ENCODE measurements at places on chromosomes 16 and 17.
A peak's percentile ranks its signal among the peaks of the same experiment; 100 is the strongest.

DNA sequence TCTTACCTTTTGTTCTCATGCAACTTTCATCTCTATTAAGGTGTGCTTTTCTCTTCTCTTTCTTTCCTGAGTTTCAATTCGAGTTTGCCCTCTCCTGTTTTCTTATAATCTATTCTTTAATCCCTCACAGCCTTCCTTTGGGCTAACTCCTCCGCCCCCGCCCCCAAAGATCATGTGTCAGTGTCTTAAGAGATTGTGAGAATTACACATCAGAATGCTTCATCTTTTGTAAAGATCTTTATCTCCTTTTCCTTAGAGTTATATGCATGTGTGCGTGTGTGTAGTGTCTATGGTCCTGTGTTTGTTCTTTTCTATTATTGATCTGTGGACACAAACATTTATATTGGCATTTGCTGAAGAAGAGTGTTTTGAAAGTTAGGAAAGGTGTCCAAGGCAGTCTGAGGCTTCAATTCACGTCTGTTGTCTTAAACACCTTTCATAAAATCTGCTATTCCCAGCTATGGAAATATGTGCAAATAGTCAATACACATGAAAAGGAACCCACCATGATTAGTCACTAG is 6.1 kb upstream of the ALDH3A2 start:
- DNase-seq, result no peak

GRCh38 chr17:5785867-5786509 is 201.7 kb upstream of the NLRP1 start:
- DNase-seq, result no peak

DNA sequence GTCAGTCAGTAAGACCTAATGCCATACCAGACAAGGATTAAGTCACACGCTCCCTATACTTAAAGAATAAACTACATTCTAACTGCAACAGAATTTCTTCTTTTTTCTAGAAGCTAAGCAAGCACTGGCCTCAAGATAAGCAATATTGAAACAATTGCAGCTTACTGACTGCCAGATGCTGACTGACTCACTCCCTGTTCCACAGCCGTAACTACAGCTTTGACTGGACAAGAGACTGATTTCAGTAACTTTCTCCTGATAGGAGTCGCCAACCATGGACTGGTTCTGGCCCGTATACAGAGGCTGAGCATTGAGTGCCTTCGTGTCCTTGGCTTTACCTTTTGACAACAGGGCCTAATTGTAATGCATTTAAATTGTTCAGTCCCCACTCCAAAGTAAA is 67.9 kb downstream of the TRIM37 start:
- no peak for DNase-seq

GRCh38 chr17:305090-305976 is 47.3 kb downstream of the RPH3AL start:
- no peak for DNase-seq

DNA sequence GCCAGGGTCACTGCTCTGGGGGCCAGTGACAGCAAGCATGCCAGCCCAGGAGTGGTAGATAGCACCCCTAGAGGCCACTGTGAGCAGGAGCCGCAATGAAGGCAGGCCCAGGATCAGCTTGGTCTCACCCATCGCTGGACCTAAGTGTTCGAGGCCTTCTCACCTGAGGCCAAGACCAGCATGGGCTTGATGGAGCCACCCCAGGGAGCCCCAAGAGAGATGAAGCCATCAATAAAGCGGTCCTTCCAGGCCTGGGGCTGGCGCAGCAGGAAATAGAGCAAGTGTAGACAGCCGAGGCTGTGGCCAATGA is 1.8 kb downstream of the LCAT start:
- DNase-seq, result peak; percentile 42

- no peak for DNase-seq
Measured at GRCh38 chr16:82093666-82094300, 58.7 kb downstream of the HSD17B2 start.

DNA sequence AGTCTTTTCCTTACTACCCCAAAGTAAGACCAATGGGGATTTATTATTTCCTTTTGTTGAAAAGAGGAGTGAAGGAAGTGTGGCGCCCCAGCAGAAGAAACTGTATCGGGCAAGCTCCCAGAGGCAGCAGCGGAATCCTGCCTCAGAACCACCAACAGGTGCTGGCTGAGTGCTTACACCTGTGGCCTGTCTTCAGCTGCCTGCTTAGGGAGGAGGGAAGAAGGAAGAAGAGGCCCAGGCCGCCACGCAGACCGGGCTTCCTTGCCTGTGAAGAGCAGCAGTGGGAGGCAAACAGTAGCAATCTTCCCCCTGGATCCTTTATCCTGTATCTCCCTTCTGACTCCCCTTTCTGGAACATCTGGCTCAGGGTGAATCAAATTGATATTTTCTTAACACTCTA is 134.7 kb downstream of the AATF start:
- DNase-seq, result no peak

- DNase-seq, result peak; percentile 34
Measured at GRCh38 chr17:19371259-19372010, 6.9 kb upstream of the MAPK7 start.

GRCh38 chr17:83159204-83160049 is 80.0 kb downstream of the METRNL start:
- DNase-seq, result no peak

DNA sequence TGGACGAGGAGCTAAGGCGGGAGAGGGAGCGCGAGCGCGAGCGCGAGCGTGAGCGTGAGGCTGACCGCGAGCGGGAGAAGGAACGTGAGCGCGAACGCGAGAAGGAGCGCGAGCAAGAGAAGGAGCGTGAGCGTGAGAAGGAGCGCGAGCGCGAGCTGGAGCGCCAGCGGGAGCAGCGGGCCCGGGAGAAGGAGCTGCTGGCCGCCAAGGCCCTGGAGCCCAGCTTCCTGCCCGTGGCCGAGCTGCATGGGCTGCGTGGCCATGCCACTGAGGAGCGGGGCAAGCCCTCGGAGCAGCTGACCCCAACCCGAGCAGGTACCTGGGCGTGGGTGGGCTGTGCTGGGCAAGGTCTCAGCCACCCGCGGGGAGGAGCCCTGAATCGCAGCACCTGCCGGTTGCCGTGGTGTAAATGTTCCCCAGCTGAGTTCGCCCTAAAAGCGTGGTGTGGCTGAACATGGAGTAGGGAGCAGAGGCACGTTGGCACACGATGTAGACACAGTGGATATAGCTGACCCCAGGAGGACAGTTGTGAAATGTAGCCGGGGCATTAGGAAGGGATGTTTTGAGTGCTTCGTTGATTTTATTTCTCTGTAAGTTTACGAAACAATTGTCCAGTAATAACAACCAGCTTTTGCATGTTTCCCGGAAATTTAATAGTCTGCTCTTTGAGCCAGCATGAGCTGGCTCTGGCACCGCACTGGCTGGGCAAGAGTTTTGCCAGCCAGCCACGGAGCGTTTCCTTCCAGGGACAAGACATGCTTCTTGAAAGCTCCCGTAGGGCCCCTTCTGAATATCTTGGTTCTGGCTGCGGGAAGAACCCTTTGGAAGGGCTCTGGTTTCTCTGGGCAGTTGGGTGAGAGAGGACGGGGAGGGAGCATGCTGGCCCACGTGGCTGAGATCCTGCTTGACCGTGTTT is 32.1 kb downstream of the GINS2 start:
- DNase-seq, result no peak

GRCh38 chr17:37360632-37361031 is 15.2 kb upstream of the C17orf78 start:
- no peak for DNase-seq

DNA sequence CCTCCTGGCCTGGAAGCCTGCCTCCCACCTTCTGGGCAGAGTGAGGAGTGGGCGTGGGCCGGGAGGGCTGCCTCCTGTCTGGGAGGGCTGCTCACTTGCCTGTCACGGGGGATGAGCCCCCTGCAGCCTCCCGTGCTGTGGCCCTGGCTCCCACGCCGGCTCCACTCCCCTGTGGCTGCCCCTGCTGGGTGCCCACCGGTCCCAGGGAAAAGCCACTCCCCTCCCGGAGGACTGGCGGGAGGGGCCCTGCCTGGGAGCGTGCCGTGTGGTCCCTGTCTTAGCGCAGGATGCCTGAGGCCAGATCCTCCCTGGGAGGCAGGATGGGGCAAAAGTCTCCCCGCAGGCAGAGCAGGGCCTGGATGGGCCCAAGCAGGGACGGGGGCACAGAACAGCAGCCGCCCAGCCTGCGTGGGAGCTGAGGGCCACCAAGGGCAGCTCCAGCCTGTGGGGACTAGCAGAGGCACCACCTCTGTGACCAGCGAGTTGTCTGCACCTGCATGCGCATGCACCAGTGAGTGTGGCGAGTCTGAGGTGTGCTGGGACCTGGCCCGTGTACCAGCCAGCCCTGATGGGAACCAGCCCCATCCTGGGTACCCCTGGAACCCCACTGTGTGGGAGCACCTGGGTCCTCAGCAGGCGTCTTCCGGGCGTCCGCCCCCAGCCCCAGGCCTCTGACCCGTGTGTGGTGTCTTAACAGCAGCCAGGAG is 339.9 kb downstream of the SEC14L1 start:
- DNase-seq, result no peak

- no peak for DNase-seq
Measured at GRCh38 chr16:88560714-88561484, 9.3 kb upstream of the ZC3H18 start.

DNA sequence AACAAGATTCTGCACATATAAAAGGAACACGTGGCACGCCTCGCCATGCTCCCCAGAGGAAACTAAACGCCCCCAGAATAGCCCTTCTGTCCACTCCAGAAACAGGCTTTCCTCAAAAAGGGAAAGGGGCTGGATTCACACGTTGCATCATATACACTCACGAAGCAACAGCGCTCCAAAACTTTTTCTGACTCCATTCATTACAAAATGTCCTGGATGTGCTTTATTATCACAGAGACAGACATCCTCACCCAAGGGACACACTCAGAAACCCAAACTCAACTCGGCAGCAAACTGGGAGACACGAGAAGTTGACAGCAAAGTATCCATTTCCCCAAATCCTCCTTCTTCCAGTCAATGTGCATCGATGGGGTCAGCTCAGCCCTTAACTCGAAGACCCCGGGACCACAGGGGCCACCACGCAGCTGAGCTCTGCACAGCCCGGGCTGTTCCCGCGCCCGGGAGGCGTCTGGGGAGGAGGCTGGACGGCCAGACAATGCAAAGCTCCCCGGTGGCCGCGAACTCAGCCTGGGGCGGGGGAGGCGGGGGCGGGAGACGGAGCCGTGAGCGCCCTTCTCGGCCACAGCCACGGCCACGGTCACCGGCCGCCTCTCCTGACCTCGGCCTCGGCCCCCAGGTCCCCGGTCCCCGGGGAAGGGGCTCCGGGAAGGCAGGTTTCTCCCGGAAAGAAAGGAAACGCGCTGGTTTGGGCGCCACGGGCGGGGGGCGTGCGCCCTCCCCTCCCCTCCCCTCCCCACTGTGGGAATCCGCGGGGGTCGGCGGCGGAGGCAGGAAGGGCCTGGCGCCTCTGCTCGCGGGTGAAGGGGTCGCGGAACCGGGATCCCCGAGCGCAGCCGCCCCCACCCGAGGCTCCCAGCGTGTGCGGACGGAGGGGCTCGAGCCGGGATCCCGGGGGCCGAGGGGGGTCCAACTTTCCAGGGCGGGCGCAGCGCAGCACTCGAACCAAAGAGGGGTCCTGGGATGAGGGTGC is 1.2 kb downstream of the NXN start:
- DNase-seq, result no peak

- DNase-seq, result peak; percentile 39
Measured at GRCh38 chr17:7673239-7673638, 14.1 kb downstream of the TP53 start.

DNA sequence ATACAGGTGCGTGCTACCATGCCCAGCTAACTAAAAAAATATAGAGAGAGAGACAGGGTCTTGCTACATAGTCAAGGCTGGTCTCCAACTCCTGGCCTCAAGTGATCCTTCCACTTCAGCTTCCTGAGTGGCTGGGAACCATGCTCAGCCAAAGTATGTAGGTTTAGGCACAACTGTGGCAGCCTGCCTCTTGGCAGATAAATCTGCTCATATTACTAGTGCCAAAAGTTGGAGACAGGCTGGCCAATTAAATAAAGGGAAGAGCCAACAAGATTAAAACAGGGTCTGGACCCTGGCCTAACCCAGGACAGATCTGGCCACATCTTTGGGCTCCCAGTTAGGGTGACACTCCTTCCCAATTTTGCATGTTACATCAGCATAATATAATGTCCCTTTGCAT is 151.7 kb downstream of the CBLN1 start:
- DNase-seq, result no peak

DNA sequence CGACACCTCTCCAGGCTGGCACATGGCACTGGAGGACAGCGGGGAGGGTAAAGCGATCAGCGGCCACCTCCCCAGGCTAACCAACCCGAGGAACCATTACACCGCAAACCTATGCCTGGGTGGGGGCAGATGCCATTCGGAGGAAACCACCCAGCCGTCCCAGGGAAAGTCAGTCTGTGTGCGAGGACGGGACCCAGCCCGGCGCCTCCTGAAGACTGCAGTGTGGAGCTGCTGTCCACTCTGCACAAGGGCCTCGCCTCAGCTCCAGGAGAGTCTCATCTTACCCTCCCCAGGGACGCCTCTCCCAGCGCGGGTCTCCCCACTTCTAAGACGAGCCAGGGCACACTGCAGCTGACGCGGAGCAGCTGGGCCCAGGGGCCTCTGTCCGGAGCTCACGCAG is 8.0 kb downstream of the SLC38A10 start:
- no peak for DNase-seq

GRCh38 chr16:88700636-88701482 is 5.3 kb downstream of the RNF166 start:
- DNase-seq, result peak; percentile 94

DNA sequence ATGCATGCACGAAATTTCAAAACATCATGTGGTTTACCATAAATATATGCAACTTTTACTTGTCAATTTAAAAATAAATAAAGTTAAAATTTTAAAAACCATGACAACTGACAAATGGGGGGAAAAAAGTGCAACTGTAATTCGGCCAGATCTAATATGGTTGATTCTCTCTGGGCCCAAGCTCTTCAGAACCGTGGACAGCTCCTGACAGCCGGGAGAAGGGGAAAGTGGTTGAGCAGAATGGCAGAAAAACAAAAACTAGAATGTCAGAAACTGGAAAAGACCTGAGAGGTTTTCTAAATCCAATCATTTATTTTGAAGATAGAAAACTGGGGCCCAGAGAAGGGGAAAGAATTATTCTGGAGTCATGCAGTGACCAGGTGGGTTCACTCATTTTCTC is 126.6 kb downstream of the TMEM132E start:
- DNase-seq, result no peak

GRCh38 chr16:23863511-23864422 is 28.0 kb downstream of the PRKCB start:
- peak; percentile 45 for DNase-seq

DNA sequence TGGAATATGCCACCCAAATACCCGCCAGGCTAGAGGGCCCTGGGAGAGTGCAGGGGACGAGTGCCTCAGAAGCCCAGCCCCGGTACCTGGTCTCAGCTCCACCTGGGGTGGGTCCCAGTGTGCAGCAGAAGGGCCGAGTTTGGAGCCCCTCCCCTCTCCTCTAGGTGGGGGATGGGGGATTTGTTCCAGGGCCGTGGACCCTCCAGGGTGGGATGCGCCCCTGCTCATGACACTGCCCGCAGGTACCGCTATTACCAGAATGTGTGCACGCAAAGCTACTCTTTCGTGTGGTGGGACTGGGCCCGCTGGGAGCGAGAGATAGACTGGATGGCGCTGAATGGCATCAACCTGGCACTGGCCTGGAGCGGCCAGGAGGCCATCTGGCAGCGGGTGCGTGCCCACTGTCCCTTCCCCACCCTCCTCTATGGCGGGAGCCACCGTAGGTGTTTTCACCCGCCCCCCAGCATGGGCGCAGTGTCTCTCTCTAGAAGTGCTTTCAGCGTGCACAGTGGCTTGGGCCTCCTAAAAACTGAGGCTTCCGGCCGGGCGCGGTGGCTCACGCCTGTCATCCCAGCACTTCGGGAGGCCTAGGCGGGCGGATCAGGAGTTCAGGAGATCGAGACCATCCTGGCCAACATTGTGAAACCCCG is 1.2 kb downstream of the NAGLU start:
- DNase-seq, result no peak

- no peak for DNase-seq
Measured at GRCh38 chr17:74678541-74678940, 34.2 kb downstream of the CD300LF start.

Measured in CD4-positive, alpha-beta T cell treated with Interleukin-21 for 1 hour (primary cell).